ENCODE measurements at places on chromosomes 13 and 19.

DNA sequence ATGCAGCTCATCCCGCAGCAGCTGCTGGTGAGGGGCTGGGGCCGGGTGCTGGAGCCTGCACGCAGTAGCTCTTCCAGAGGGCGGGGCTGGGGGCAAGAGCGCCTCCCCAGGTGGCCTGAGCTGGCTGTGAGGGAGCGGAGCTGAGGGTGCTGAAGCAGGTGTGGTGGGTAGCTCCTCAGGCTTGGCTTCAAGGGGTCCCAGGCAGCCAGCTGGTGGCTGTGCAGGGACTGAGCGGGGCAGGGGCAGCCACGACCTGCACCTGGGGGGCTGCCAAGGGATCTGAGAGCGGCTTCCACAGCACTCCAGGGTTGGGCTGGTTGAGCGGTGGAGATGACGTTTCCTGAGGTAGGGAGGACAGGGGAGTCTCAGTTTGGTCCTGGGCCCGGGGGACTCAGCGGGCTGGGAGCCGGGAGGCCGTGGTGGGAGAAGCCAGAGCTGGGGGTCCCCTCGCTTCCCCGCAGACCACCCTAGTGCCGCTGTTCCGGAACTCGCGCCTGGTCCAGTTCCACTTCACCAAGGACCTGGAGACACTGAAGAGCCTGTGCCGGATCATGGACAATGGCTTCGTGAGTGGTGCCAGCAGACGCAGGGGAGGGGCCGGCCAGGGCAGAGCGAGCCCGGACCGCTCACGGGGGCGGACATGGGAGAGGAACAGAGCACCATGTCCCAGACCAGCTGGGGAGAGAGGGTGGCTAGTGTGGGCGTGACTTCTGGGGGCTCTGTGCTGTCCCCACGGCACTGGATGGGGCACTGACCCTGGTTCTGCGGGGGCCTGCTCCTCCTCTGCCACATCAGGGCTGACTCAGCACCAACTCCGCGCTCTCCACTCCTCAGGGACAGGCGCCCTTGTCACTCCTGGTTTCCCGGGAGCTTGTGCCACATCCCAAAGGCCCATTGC, 7.4 kb downstream of the PTOV1 start:
- no peak for DNase-seq

GRCh38 chr13:99757756-99758459, 213.7 kb downstream of the ZIC5 start:
- no peak for DNase-seq

- DNase-seq = no peak
Measured at GRCh38 chr13:74173822-74174221, 39.6 kb upstream of the KLF12 start.

DNA sequence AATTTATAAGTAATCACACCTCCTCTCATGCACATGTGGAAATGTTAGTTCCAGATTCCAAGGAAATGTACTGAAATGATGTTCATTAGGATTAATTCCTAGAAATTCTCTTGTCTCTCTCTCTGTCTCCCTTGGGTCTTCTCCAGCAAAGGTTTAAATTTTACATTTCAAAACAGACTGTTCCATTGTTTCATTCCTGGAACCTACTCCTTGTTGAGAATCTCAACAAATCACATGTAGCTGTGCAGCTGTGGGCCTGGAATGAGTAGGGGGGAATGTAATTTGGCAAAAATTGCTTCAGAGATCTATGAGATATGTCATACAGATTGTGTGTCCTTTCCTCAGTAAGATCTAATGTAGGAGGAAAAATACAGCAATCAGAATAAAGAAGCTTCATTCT, 46.2 kb upstream of the RFXAP start:
- no peak for DNase-seq

- DNase-seq = peak; percentile 45
Measured at GRCh38 chr19:9796113-9796773, 22.6 kb downstream of the FBXL12 start.

- DNase-seq = no peak
Measured at GRCh38 chr13:92260363-92260762, 861.9 kb downstream of the GPC5 start.

- DNase-seq = no peak
Measured at GRCh38 chr19:12859546-12859945, 21.2 kb downstream of the MAST1 start.

DNA sequence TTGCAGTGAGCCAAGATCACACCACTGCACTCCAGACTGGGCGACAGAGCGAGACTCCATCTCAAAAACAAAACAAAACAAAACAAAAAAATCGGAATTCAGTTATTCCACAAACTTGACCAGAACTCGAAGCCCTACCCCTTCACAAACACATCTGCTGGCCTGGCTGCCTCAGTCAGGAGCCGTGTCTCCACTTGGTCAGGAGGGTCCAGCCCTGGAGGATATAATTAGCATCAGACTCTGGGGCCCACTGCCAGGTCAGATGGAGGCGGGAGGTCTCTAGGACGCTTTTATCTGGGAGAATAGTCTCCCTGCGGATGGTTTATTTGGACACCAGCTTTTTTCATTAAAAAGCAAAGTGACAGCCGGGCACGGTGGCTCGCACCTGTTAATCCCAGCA, 8.0 kb downstream of the ELL start:
- no peak for DNase-seq

GRCh38 chr13:108752276-108752675, 122.9 kb downstream of the MYO16 start:
- DNase-seq = no peak

DNA sequence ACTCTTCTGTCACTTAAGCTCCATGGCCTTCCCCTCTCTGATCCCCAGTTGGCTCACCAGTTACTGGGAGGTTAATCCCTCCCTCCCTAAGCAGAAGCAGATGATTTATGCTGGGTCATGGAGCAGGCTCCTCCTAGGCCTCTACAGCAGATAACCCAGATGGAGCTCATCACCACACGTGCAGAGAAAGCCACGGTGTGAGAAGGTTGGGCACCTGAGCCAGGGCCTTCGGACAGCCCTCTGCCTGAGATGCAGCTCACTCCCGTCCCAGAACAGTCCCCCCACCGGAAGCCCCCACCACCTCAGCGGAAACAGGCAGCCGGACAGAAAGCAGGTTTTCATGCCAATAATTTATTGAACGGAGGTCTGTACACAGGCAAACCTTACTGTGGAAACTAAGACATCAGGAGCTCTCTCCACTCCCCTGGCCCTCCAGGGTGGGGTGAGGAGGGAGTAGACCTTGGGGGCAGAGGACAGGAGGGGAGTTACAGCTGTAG, 9.8 kb downstream of the ZNF526 start:
- DNase-seq = no peak

- no peak for DNase-seq
Measured at GRCh38 chr19:54485851-54486250, 12.8 kb upstream of the CDC42EP5 start.

DNA sequence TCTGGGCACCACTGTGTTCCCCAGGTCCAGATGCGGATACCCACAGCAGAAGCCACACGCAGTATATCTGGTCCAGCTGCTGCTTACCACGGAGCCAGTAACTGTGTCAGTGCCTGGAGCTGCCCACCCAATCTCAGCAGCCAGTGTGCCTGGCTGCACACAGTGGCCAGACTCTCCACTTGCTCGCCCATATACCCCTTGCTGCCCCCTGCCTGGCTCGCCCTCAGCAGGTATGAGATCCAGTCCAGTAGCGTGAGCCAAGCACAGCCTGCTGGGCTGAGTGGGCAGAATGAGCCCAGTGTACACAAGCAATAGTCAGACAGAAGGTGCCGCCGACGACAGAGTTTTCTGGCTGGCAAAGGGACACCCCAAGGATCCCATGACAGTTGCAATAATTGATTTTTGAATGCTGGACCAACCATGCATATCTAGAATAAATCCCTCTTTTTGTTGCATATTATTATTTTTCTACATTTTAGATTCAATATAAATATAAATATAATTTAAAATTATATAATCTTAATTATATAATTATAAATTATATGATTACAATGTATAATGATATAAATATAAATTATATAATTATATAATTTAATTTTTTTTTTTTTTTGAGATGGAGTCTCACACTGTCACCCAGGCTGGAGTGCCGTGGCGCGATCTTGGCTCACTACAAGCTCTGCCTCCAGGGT, 918.8 kb upstream of the MIR17HG start:
- no peak for DNase-seq

- no peak for DNase-seq
Measured at GRCh38 chr19:40217934-40218890, at the start of gene TTC9B. Gene TTC9B, minus strand, starts transcription at chr19:40218384. Its CDS starts 3 bp downstream, at chr19:40218381.

DNA sequence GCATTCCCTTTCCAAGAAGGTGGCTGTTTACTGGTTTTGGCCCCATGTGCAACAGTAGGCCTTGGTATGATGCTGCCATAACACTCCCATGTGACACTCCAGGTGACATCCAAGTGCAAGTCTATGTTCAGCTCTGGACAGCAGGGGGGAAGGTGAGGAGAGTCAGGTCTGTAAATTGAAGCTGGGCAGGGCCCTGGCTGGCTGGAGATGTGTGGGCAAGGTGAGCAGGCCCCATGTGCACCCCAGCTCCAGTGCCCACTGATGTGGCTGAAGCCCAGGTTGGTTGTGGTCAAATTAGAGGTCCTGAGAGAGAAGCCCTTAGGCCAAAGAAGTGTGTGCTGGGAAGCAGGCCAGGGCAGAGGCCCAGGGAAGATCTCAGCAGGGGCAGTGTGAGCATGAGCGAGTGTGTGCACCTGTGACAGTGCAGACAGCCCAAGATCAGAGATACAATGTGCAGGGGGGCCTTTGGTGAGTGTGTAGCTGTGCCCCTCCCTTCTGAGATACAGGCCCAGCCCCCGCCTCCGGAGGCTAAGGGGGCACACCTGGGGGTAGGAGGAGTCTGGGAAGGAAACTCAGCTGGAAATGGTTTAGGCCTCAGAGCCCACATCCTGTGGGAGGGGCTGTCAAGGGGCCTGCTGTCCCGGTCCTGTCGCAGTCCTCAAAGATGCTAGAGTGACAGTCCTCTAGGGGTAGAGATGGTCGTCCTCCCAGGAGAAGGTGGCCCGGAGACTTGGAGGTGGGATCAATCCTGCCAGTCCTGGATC, 18.6 kb downstream of the DEDD2 start:
- DNase-seq = no peak

GRCh38 chr19:52099497-52100138, 4.1 kb upstream of the ZNF841 start:
- no peak for DNase-seq

- DNase-seq = no peak
Measured at GRCh38 chr13:111397202-111397880, 76.9 kb downstream of the TEX29 start.

GRCh38 chr13:74135326-74136083, 1.3 kb upstream of the KLF12 start:
- no peak for DNase-seq

GRCh38 chr13:113982296-113982661, 8.4 kb upstream of the C13orf46 start:
- DNase-seq = no peak

- no peak for DNase-seq
Measured at GRCh38 chr13:59950266-59950665, 213.5 kb downstream of the DIAPH3 start.
